ENCODE measurements at places on chromosomes 16 and 17. TPM values are rescaled to one million over a fixed set of nuclear protein-coding genes. Genes with fewer than 3 reads are reported as not detected.

DNA sequence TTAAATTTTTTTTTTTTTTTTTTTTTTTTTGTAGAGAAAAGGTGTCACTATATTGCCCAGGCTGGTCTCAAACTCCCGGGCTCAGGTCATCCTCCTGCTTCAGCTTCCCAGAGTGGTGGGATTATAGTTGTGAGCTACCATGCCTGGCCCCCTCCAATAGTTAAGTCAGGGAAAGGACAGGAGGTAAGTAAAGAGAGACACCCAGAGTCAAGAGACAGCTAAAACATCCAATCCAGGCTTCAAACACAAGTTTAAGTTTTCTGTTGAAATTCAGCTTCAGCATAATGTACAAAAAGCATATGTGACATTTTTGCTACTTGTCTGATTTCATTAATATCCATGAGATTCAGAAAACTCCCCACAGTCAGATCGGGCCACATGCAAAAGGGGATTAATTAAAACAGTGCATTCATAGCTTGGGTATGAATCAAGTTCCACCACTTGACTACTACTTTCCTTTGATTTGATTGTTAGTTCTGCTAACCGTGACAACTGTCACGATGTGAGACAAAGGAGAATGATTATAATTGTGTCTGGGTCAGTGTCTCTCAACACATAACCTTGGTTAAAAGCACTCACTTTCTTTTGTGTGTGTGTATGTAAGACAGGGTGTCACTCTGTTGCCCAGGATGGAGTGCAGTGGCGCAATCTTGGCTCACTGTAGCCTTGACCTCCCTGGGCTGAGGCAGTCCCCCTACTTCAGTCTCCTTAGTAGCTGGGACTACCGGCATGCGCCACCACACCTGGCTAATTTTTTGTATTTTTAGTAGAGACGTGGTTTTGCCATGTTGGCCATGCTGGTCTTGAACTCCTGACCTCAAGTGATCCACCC is 184.9 kb downstream of the PARN start:
- no peaks in the 10 kb centered on the region for H3K4me1 ChIP-seq
- no peaks in the 10 kb centered on the region for H3K27me3 ChIP-seq
- H3K27ac ChIP-seq = no peak overlapping the region
- H3K36me3 ChIP-seq = no peaks in the 10 kb centered on the region
- no peak for DNase-seq
- no peak overlapping the region for H3K4me3 ChIP-seq

GRCh38 chr17:68937890-68938514 is 17.2 kb downstream of the ABCA8 start:
- H3K36me3 ChIP-seq = no peaks in the 10 kb centered on the region
- no peaks in the 10 kb centered on the region for H3K4me1 ChIP-seq
- no peaks in the 10 kb centered on the region for H3K27me3 ChIP-seq

GRCh38 chr17:80461528-80462160 is 14.8 kb downstream of the NPTX1 start:
- no peaks in the 10 kb centered on the region for H3K4me1 ChIP-seq
- DNase-seq = no peak
- H3K27ac ChIP-seq = no peak overlapping the region
- H3K36me3 ChIP-seq = no peaks in the 10 kb centered on the region
- H3K4me3 ChIP-seq = no peak overlapping the region
- peaks cover 39% of the 10 kb centered on the region for H3K27me3 ChIP-seq

NPIPA8 gene
- total RNA-seq = 7.2 TPM
